ENCODE measurements at places on chromosomes 13 and 19. TPM values are rescaled to one million over a fixed set of nuclear protein-coding genes. Genes with fewer than 3 reads are reported as not detected.

GRCh38 chr19:3544742-3545668 lies 6.0 kb downstream of the TEKTIP1 start:
- peak; percentile 74 for DNase-seq

GRCh38 chr13:71672512-71672911 lies 194.5 kb downstream of the DACH1 start:
- DNase-seq = no peak

DNA sequence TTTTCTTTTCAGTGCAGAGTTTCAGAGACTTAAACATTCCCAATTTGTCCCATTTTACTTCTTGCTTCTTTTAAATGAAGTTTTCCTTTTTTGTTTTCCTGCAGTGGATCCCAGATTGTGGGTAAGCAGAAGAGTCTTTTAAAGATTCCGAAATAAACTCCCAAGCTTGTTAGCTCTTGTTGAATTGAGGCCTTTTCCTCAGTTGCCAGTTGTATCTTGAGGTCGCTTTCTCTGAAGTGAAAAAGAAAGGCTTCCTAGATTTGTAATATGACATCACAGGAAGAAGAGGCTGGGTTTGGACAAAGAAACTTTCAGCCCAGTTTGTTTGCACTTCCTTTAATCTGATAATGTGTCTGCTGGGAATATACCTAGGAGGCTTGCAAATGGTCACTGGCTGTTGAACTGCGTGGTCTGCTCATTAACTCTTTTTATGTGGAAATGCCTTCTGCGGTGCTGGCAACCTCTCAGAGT lies at the start of gene LPAR6:
LPAR6 (minus strand) TSS at position 233 of the 471 bp plus-strand sequence. CDS start 690 bp downstream, outside the sequence.
- no peak for DNase-seq

DNA sequence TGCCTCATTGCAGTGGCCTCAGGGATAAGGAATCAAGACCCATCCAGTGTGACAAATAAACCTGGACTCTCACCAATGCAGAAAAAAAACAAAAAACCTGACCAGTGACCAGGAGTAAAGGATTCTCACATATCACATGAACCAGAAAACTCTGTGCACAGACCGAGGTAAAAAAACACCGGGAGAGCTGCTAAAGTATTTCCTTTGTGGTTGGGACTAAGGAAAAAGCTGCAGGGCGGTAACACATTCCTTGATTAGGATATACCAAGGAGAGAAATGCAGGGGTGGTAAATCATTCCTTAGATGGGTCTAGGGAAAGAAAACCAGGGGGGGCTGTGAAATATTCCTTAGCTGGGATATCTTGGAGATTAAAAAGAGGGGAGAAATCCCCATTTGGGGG lies 64.8 kb upstream of the ZNF85 start:
- DNase-seq = no peak

DNA sequence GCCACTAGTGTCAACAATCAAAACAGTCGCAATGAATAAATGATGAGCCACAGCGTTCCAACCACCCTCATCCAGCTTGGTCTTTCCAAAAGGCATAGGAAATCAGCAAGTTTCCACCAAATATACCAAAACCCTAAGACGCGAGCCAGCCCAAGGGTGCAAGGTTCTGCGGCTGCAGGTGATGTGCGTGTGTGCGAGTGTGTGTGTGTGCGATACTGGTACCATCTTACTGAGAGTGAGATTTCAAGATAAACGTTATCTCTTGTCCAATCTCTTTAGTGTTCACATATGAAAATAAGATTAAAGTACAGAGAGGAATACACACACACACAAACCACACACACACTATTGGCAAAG lies 895 bp upstream of the TRPC4 start:
- no peak for DNase-seq

GRCh38 chr13:109985871-109986450 lies 199.6 kb upstream of the IRS2 start:
- no peak for DNase-seq

GRCh38 chr19:27974082-27974513 lies 1238.9 kb downstream of the UQCRFS1 start:
- peak; percentile 27 for DNase-seq

- no peak for DNase-seq
Observed at GRCh38 chr13:113775451-113776145, 16.6 kb downstream of the TMEM255B start.

GRCh38 chr19:12834566-12834943 lies at the start of gene RTBDN:
Gene RTBDN, minus strand, starts transcription at chr19:12834579. Its CDS starts 4,600 bp downstream, at chr19:12829979.
- DNase-seq = no peak

DNA sequence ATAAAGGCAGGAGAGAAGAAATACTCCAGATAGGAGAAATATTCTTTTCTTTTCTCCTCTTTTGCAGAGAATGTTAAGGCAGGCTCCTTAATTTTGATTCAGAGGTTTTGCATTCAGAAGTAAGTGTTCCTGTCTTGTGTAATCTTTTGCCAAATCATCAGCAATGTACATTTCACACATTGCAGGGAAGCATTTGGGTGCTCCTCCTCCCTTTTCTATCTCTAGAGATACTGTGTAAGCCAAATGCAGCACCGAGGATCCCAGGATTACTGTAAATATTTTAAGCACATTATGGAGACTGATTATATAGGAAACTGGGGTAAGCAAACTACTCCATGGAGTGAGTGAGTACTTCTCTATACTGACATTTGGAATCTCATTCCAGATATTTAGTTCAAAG lies 7.2 kb downstream of the ATP8A2 start:
- DNase-seq = no peak

DNA sequence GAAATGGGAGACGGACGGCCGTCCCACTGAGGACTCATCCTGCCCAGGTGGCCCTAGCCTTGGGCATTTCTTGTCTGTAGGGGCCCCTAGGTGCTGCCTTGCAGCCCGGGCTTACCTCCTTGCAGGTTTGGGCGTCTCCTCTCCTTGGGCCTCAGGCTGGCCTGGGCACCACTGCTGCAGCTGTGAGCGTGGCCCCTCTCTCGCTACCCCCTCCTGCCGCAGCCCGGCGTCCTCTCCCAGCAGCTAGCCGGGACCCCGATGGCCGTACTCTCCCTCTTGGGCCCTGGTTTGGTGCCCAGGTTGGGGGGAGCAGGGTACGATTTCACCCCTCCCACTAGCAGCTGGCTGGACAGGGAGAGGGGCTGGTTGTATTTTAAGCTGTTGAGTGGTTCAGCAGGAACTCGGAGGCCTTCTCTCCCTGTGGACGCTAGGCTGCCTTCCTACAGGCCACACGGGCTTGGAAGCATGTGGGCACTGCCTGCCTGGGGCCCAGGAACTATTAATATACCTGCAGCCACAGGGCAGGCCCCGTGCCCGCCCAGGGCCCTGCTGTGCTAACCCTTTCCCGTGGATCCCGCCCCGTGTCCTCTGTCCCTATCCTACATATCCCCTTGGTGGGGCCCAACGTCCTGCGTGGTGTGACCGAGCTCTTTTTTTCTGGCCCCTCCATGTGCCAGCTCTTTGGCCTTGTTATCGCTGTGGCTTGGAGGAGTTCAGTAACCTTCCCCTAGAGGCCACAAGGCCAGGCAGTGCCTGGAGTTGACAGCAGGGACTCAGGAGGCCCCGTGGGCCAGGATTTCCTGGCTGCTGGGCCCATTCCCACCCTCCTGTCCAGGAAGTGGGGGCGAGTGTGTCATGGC lies 11.7 kb downstream of the NDUFB7 start:
- peak; percentile 51 for DNase-seq

- DNase-seq = no peak
Observed at GRCh38 chr13:51500687-51501086, 47.9 kb upstream of the INTS6 start.

- no peak for DNase-seq
Observed at GRCh38 chr13:72523593-72523992, 203.8 kb downstream of the MZT1 start.

DNA sequence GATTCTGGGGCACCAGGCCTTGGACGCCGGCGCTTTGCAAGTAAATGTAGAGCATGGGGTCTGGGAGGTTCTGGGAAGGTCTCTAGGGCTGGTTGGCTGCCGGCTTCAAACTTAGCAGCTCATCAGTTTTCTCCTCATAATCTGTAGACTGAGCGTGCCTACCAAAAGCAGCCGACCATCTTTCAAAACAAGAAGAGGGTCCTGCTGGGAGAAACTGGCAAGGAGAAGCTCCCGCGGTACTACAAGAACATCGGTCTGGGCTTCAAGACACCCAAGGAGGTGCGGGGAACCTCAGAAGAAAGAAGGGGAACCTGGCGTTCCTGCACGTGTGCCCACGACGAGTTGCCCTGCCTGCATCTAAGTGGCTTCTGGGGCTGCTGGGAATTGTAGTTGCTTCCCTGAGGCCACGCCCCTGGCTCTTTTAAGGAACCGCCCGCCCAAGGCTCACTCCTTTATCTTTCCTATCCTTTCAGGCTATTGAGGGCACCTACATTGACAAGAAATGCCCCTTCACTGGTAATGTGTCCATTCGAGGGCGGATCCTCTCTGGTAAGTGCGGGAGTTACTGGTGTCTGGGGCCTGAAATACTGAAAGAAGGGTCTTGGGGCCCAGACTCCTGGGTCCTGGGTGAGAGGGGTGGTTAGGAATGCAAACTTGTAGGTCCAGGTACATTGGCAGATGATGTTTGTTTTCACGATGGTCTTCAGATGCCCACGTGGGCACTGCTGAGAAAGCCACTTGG lies 984 bp downstream of the RPS11 start:
- DNase-seq = peak; percentile 77

- DNase-seq = no peak
Observed at GRCh38 chr19:8469613-8470368, 25.0 kb downstream of the HNRNPM start.

DNA sequence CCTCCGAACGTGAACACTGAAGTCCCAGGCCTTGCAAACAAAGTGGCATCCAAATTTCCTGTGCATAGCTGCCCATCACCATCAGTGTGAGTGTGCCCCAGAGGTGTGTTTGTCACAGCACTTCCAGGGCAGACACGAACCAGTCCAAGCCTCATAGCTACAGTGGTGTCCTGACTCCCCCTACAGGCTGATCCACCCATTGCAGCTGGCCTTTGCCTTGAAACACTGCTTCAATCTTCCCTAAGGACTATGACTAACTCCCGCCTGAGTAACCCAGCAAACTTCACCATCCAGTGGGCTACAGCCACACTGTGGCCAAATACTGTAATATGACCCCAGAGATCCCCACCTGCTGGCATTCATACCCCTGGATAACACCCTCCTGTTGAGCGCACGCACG lies 3.9 kb downstream of the ZNF266 start:
- DNase-seq = no peak

GRCh38 chr19:28019371-28019770 lies 1193.6 kb downstream of the UQCRFS1 start:
- no peak for DNase-seq

- no peak for DNase-seq
Observed at GRCh38 chr19:13742756-13743155, 21.6 kb upstream of the MRI1 start.

DNA sequence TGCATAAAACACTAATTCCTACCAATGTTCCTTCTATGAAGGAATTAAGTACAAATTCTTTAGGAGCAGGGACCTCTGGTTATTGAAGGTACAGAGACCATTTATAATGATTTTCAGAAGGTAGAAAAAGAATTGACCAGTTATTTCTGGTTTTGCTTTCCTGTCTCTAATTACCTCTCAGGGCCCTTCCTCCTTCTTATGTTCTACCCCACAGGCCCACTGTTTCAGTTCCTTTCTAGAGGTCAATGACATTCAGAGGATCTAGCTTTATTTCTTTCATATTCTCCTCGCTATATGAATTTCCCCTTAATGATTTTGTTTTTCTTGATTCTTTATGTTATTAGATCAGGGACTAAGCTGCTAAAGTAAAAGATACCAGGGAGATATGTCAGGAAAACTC lies 345.0 kb upstream of the SPRY2 start:
- DNase-seq = no peak

DNA sequence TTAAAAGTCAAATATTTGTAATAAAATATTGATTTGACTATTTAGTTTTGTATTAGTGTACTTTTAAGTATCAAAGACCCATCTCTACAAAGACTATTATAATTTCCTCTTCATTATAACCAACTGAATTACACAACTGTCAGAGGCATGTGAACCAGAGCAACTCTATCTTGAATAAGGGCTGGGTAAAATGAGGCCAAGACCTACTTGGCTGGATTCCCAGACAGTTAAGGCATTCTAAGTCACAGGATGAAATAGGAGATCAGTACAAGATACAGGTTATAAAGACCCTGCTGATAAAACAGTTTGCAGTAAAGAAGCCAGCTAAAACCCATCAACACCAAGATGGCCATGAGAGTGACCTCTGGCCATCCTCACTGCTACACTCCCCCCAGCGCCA lies 36.2 kb upstream of the ATP12A start:
- no peak for DNase-seq

GRCh38 chr13:109779074-109779473 lies 7.3 kb downstream of the IRS2 start:
- DNase-seq = no peak

- no peak for DNase-seq
Observed at GRCh38 chr13:77508959-77509620, 26.4 kb upstream of the SCEL start.

GRCh38 chr13:45481688-45482087 lies 16.9 kb downstream of the COG3 start:
- DNase-seq = no peak

- DNase-seq = no peak
Observed at GRCh38 chr19:18789883-18790565, 1.1 kb downstream of the COMP start.

DNA sequence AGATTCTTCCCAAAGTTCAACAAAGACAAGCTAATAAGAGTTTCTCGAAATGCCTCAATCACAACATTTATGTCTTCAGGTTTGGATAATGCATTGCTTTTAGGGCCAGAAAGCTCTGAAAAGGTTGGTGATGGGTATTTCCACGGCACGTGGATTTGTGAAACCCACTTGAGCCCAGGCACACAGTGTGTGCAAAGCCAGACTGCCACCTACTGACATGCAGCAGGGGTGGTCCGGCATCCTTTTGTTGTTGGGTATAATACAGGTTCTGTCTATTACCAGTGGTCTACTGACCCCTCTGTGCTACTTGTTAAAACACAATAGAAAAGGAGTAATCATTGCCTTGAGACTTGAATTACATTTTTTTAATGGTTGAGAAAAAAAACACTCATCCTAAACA lies 225.6 kb downstream of the RAP2A start:
- DNase-seq = no peak

GRCh38 chr13:46320821-46321220 lies 66.2 kb downstream of the RUBCNL start:
- no peak for DNase-seq

The THSD8 gene
- 1.8 TPM for total RNA-seq

The HPN gene
- total RNA-seq = 5.6 TPM

The TBXA2R gene
- 2.3 TPM for total RNA-seq

The TTC9B gene
- not detected for total RNA-seq

The PINLYP gene
- total RNA-seq = 3.2 TPM

The MYH14 gene
- 55.7 TPM for total RNA-seq

The NRTN gene
- total RNA-seq = 28.7 TPM

The CYP4F8 gene
- not detected for total RNA-seq

The CYP4F12 gene
- 2.2 TPM for total RNA-seq

The PNMA8B gene
- total RNA-seq = 2.5 TPM

The NLRP4 gene
- total RNA-seq = not detected

The RNF225 gene
- not detected for total RNA-seq

The AKAP8 gene
- total RNA-seq = 30.5 TPM

The ZNF724 gene
- 1.2 TPM for total RNA-seq

The KLK6 gene
- total RNA-seq = not detected

The PDE4A gene
- total RNA-seq = 13.7 TPM

The ZNF383 gene
- 10.5 TPM for total RNA-seq

Measured in left cardiac atrium (tissue), 4 donors.